CD4-positive, CD25-positive, alpha-beta regulatory T cell (primary cell): ENCODE measurements at places on chromosomes 4 and X. TPM values are rescaled to one million over a fixed set of nuclear protein-coding genes. Genes with fewer than 3 reads are reported as not detected.

The TFDP3 gene
- not detected for total RNA-seq

The GJB1 gene
- total RNA-seq: not detected

The UCP1 gene
- total RNA-seq: not detected

The GUCY1B1 gene
- total RNA-seq: 2.5 TPM

The CT45A2 gene
- not detected for total RNA-seq

The SPANXD gene
- total RNA-seq: not detected

The PCSK1N gene
- 2.6 TPM for total RNA-seq

The IGFBP7 gene
- total RNA-seq: 0.91 TPM

- no peak overlapping the region for H3K4me3 ChIP-seq
- no peak overlapping the region for H3K27ac ChIP-seq
- H3K36me3 ChIP-seq: no peaks in the 10 kb centered on the region
- DNase-seq: no peak
- H3K27me3 ChIP-seq: no peaks in the 10 kb centered on the region
These were observed 15.0 kb upstream of the PRKX start for GRCh38 chrX:3728454-3728853.

DNA sequence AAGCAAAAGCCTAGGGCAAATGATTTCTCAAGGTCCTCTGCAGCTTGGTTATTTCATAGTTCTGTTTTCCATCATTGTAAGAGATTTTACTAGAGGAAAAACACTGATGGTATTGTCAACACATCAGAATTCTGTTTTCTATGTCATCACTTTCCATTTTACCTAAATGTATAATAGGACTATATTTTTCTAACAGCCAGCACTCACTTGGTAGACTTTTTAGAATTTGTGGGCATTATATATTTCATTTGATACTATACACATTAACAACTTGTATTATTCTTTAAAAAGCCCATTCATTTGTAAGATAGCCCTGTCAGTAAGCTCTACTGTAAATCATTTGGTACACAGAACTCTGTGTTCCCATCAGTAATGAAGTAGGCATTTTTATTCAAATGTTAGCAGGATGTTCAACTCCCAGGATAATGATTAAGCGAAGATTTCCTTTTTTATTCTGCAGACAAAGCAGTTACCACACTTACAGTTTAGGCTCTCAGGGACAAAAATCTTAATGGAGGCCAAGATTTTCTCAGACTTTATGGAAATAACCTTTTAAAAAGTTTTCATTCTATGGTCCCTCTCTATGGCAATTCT, 143.6 kb upstream of the TEX13C start:
- no peak for DNase-seq
- H3K4me1 ChIP-seq: no peaks in the 10 kb centered on the region
- no peaks in the 10 kb centered on the region for H3K27me3 ChIP-seq

DNA sequence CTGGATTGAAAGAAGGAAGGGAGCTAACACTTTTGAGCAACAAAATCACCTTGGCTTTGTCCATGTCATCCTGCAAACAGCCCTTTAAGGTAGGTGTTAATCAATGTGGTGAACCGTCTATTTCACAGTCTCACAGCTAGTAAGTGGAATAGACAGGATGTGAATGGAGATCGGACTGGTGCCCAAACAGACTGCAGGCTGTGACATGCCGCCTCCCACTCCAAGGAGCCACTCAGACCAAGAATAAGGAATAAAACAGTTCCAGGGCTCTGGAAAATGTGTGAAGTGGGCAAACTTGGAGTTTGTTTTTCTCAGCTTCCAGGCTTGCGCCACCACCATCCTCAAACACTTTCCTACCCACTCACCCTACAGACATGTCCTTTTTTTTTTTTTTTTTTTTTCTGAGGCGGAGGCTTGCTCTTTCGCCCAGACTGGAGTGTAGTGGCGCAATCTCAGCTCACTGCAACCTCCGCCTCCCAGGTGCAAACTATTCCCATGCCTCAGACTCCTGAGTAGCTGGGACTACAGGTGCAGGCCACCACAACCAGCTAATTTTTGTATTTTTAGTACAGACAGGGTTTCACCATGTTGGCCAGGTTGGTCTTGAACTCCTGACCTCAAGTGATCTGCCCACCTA, 57.7 kb upstream of the SEC24B start:
- no peak overlapping the region for H3K4me3 ChIP-seq
- DNase-seq: no peak
- no peaks in the 10 kb centered on the region for H3K36me3 ChIP-seq
- H3K27ac ChIP-seq: no peak overlapping the region

GRCh38 chr4:73669410-73670183, 49.4 kb upstream of the RASSF6 start:
- H3K27ac ChIP-seq: no peak overlapping the region
- H3K27me3 ChIP-seq: no peaks in the 10 kb centered on the region
- H3K36me3 ChIP-seq: no peaks in the 10 kb centered on the region

- H3K36me3 ChIP-seq: no peaks in the 10 kb centered on the region
- peaks cover 5% of the 10 kb centered on the region for H3K4me1 ChIP-seq
- DNase-seq: no peak
- H3K4me3 ChIP-seq: no peak overlapping the region
- no peak overlapping the region for H3K27ac ChIP-seq
These were observed 9.3 kb upstream of the CUL4B start for GRCh38 chrX:120570011-120570600.

DNA sequence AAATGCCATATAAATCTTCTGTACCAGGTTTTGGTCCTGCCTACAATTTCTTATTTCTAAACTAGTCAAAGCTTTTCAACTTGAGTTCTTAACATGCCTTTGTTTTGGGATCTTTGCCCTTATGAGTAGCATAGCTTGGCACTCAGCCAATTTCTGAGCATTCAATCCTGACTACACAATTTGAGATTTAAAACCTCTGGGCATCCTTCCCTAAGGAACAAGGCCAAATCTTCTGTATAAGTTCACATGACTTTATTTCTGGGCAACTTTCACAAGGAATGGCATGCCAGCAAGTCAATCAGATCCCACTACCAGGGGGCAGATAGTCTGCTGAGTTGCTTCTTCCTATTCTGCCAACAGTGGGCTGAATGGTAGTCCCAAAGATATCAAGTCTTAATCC, 254.2 kb downstream of the ADAMTS3 start:
- no peak overlapping the region for H3K27ac ChIP-seq
- H3K4me1 ChIP-seq: no peaks in the 10 kb centered on the region
- H3K4me3 ChIP-seq: no peak overlapping the region
- no peaks in the 10 kb centered on the region for H3K27me3 ChIP-seq
- no peaks in the 10 kb centered on the region for H3K36me3 ChIP-seq

GRCh38 chrX:5708251-5708650, 520.4 kb downstream of the NLGN4X start:
- H3K4me3 ChIP-seq: no peak overlapping the region
- no peaks in the 10 kb centered on the region for H3K36me3 ChIP-seq
- H3K27me3 ChIP-seq: no peaks in the 10 kb centered on the region
- no peak for DNase-seq
- no peaks in the 10 kb centered on the region for H3K4me1 ChIP-seq
- no peak overlapping the region for H3K27ac ChIP-seq

DNA sequence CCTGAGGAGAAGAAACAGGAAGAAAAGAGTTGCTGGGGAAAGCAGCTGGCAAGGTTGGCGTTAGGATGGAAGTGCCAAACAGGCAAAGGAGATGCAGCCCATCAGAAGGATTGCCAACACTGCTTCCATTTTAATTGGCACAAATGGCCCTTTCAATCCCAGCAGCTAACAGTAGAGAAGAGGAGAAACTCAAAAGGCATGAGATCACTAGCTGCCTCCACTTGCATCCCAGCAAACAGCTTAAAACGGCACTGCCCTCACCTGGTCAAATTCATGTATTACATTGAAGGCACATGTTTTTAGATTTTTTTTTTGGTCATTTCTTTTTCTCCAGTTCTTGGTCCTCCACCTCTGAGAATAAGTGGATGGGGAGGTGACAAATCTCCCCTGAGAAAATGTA, 14.9 kb upstream of the LOC101059915 start:
- no peak overlapping the region for H3K4me3 ChIP-seq
- no peaks in the 10 kb centered on the region for H3K27me3 ChIP-seq
- H3K4me1 ChIP-seq: peaks cover 5% of the 10 kb centered on the region
- no peak overlapping the region for H3K27ac ChIP-seq

- H3K36me3 ChIP-seq: no peaks in the 10 kb centered on the region
- H3K4me1 ChIP-seq: no peaks in the 10 kb centered on the region
- no peak for DNase-seq
- H3K27me3 ChIP-seq: no peaks in the 10 kb centered on the region
- H3K4me3 ChIP-seq: no peak overlapping the region
These were observed 111.9 kb upstream of the UNC5C start for GRCh38 chr4:95660719-95661118.

- H3K4me1 ChIP-seq: no peaks in the 10 kb centered on the region
- no peak overlapping the region for H3K27ac ChIP-seq
- no peak for DNase-seq
- H3K4me3 ChIP-seq: no peak overlapping the region
- H3K36me3 ChIP-seq: peaks cover 33% of the 10 kb centered on the region
These were observed 114.5 kb downstream of the ZAR1 start for GRCh38 chr4:48604527-48604926.

- no peak overlapping the region for H3K27ac ChIP-seq
- no peaks in the 10 kb centered on the region for H3K4me1 ChIP-seq
- H3K4me3 ChIP-seq: no peak overlapping the region
- no peaks in the 10 kb centered on the region for H3K27me3 ChIP-seq
- DNase-seq: no peak
These were observed 29.6 kb upstream of the RPL34 start for GRCh38 chr4:108590776-108591175.

- H3K4me3 ChIP-seq: no peak overlapping the region
- no peaks in the 10 kb centered on the region for H3K4me1 ChIP-seq
- no peaks in the 10 kb centered on the region for H3K36me3 ChIP-seq
- no peak for DNase-seq
These were observed 150.2 kb upstream of the GALNT7 start for GRCh38 chr4:173018446-173018845.
